ENCODE measurements at places on chromosomes 2 and 18.

DNA sequence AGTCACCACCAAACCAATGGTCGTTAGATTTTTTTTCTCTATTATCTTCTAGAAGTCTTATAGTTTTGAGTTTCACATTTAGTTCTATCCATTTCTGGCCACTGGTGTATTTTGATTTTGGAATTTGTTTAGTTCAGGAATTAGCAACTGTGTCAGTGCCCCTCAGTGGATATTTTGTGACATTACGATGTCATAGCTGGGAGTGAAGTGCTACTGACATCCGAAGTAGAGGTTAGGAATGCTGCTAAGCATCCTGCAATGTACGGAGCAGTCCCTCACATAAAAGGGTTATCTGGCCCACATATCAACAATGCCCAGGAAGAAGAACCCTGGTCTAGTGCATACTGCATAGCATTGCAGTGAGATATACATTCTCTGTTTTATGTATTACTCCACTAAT lies 157.4 kb upstream of the RGPD4 start:
- peak; percentile 30 for DNase-seq

DNA sequence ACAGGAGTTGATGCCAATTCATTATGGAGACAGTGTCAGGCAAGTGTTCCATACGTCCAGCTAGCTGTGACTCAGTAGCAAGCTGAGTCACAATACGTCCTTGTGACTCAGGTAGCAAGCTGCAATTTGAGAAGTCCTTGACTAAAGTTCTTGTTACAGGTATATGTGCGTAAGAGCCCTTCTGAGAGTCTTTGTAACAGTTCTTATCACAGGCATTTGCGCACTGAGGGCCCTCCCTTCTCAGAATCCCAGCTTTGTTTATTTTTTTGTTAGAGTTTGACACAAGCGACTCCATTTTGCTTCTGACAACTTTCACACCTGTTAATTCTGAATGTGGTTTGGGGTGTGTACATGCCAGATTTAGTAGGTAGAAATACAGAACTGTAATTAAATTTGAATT lies 20.1 kb upstream of the ACMSD start:
- peak; percentile 96 for DNase-seq

DNA sequence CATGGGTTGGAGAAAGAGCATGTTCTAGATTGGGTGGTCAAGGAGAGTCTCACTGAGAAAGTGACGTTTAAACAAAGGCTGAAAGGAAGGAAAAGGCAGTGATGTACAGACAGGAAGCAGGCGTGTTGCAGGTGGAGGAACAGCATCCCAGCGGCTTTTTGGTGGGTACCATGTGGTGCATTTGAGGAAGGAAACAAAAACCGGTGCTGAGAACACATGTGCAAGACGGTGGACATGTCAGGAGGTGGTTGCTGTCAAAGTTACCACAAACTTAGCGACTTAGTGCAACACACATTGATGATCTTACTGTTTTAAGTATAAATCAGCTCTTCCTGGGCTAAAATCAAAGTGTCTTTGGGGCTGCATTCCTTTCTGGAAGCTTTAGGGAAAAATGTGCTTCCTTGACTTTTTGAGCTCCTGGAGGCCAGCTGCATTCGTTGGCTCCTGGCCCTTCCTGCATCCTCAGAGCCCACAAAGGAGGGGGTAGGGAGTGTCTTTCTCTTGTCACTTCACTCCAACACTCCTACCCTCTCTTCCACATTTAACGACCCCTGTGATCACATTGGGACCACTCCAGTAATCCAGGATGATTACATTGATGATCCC lies 380.6 kb downstream of the FBXO15 start:
- DNase-seq: no peak

- no peak for DNase-seq
These were observed 611.0 kb downstream of the TSN start for GRCh38 chr2:122366427-122366826.

- no peak for DNase-seq
These were observed 240.8 kb downstream of the BCL11A start for GRCh38 chr2:60312618-60313017.

- DNase-seq: peak; percentile 83
These were observed 22.6 kb upstream of the ITGA6 start for GRCh38 chr2:172404824-172405223.

DNA sequence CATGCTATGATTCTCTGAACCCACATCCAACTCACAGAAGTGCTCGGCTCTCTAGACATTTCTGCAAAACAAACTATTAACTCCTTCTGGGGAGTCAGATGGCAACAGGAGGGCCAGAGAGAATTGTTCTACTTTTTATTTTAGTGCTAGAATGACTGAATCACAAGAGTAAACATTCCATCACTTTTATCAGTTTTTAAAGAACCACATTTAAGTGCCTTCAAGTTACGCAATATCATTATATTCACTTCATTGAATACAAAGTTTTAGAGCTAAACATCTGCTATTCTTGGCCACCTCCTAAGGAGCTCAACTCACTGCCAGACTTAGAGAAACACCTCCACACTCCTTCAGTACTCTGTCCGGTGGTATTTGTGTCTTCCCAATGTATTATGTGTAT lies 22.4 kb downstream of the B4GALT6 start:
- no peak for DNase-seq

DNA sequence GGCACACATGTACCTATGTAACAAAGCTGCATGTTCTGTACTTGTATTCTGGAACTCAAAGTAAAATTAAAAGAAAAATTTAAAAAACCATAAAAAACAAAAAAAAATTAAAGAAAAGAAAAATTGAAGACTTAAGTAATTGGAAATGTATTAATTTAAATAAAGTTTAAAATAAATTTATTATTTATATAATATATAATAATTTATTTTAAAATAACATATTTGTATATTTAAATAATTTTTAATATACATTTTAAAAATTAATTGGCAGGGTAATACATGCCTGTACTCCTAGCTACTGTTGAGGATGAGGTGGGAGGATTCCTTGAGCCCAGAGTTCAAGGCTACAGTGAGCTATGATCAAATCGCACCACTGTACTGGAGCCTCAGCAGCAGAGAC lies 1830.6 kb upstream of the CELF4 start:
- DNase-seq: no peak

GRCh38 chr2:69693775-69694450 lies 48.0 kb upstream of the ANXA4 start:
- DNase-seq: no peak

- peak; percentile 62 for DNase-seq
These were observed 294.4 kb upstream of the MC4R start for GRCh38 chr18:60667016-60667415.

DNA sequence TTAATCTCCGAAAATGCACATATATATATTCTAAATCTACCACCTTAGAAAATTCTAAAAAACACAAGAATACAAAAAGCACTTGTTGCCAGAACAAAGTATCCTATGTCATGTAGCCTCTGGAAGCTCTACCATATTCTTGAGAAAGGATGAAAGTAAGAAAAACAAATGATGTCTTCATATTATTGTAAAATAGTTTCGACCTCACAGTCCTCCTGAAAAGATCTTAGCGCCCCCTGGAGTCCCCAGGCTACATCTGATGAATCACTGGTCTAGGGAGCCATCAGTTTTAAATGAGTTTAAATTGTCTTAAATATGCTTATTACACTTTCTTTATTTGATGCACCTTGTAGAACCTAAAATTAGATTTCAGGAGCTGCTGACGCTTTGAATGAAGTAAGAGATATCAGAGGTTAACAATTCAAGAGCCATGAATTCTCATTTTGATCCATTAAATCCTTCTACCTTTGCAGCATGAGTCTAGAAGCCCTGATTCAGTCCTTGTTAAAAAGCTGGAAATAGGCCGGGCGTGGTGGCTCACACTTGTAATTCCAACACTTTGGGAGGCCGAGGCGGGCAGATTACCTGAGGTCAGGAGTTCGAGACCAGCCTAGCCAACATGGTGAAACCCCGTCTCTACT lies 138.8 kb downstream of the MCFD2 start:
- DNase-seq: peak; percentile 59

DNA sequence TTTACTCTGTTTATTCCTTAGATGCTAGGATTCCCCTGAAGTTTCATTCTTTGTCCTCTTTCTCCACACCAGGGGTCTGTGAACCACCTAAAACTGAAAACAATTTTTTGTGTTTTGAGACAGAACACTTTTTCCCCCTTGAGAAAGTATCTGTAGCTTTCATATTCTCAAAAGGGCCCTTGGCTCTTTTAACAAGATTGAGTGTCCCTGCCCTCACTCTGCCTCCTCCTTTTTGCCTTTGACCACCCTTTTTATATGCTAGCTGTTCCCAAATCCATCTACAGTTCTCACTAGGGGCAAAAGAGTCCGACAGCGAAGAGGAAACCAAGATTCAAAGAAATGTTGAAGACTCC lies 883 bp upstream of the EHBP1 start:
- no peak for DNase-seq

GRCh38 chr2:38248707-38249106 lies 128.4 kb downstream of the ATL2 start:
- no peak for DNase-seq
